ENCODE measurements at places on chromosomes 2 and 18.

GRCh38 chr2:196131384-196131937 is 39.9 kb downstream of the STK17B start:
- no peak for DNase-seq

DNA sequence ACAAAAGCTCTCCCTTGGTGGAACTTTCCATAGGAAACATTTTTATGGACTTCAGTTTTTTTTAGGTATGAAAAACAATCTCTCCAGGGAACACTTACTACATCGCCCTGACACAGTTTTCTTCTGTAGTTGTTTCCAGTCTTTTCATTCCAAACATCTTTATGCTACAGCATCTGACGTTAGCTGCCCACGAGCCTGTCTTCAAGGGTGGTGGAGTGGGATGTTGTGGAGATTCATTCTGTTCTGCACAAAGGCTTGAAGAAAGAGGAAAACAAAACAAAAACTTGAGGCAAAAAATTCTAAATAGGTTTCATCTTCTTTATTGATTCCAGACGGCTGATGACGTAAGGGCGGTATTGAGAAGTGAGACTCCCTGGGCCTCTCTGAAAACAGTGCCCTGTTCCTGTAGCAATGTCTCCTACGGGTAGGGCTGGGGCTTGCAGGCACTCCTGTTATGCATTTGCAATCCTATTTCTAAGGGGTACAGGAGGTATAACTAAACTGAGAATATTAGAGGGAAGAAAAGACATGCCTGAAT is 375.0 kb downstream of the RNF144A start:
- no peak for DNase-seq

DNA sequence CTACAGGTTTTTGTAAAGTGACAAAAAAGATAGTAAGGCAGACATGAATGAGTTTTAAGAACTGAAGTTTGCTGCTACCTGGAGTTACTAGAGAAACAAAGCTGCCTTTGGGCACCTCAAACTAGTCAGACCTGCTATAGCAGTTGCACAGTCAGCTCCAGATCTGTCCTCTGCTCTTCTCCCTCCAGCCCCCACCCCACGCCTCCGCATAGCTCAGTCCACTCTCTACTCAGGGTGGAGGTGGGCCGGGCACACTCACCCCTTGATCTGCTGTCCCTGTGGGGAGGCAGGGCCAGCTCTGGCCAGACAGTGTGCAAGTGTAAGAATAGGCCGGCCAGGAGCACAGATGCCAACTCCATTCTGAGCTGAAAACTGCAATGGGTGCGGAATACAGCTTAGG is 4.1 kb downstream of the SERTAD2 start:
- no peak for DNase-seq

DNA sequence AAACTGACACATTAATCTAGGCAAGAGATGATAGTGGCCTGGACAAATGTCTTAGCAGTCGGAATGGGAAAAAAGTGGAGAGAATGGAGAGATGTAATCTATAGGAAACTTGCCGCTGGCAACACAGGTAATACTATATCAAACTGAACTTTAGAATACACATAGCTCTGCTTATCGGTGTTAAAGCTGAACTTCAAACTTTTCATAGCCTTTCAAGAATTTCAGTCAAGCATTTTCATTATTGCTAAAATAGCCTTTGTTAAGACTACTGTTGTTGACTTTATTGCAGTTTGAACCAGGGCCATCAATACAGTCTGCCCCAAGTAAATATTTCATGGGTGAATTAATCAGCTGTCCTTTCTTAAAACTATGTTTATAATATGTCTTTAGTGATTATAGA is 12.9 kb upstream of the CHST9 start:
- no peak for DNase-seq

DNA sequence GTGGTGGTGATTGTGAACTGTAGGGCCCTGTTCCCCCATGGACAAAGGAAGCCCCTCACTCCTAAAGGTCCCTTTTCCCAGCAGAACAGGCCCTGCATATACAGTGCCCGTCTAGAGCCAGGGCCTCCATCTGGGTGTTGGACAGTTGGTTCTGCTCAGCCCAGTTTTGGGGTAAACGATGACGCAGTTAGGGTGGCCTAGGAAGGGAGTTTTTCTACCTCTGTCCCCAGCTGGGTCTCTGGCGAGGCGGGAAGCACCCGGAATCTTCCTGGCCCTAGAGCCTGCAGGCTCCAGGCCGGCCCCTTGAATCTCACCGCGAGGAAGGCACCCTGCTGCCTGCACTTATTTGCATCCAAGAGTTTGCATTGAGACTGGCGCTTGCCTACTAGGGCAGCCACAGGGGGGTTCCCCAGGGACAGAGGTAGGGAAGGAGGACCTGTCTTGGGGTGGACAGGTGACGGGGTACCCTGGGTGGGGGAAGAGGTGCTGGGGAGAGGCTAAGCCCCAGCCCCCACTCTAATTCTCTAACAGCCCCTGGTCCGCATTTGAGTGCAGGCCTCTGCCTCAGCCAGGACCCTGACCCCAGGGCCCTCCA is 529 bp upstream of the MTA3 start:
- no peak for DNase-seq

GRCh38 chr2:233013027-233013461 is at the start of gene NGEF:
Gene NGEF, minus strand, starts transcription at chr2:233013256. Its CDS starts 38,366 bp downstream, at chr2:232974890.
- no peak for DNase-seq

DNA sequence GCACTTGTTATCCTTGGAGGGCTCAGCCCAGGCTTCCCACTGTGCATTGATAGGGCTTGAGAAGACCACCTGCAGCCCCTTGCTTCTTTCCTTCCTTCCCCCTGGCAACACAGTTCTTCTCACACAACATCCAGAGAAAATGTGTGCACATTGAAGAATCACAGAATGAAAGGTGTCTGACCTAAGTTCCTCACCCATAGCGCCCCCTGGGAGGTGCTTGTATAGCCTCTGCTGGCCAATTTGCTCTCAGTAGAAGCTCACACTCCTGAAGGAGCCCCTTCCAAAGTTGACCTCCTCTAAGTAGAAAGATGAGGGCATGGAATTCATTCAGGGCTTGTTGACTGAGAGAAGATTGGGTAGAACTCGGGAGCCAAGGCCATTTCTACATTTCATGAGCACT is 758.4 kb upstream of the KLHL29 start:
- DNase-seq, result no peak
